ENCODE measurements at places on chromosomes 5 and 9. TPM values are rescaled to one million over a fixed set of nuclear protein-coding genes. Genes with fewer than 3 reads are reported as not detected.
A peak's percentile ranks its signal among the peaks of the same experiment; 100 is the strongest.

HAND1 gene
- not detected for polyA plus RNA-seq

- no peak for DNase-seq
Observed at GRCh38 chr9:79193001-79193400, 378.8 kb upstream of the TLE4 start.

DNA sequence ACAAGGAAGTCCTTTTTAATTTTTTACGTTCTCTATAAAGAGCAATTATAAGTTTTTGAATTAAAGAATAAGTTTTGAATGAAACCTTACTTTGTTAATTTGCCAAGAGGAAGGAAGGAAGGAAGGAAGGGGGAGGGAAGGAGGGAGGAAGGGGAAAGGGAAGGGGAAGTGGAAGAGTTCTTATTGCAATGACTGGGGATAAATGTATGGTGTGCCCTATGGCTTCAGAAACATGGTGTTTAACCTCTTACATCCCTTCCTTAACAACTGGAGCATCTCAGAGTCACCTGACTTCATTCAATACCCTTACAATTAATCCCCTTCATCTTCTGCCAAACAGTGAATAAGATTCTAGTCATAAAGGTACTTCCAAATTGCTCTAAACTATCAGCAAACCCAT, 16.0 kb downstream of the CEMIP2 start:
- no peak for DNase-seq

- no peak for DNase-seq
Observed at GRCh38 chr5:38618154-38618553, 61.7 kb upstream of the LIFR start.

MARCHF3 gene
- polyA plus RNA-seq, result 5.3 TPM

AGXT2 gene
- 0.33 TPM for polyA plus RNA-seq

DNA sequence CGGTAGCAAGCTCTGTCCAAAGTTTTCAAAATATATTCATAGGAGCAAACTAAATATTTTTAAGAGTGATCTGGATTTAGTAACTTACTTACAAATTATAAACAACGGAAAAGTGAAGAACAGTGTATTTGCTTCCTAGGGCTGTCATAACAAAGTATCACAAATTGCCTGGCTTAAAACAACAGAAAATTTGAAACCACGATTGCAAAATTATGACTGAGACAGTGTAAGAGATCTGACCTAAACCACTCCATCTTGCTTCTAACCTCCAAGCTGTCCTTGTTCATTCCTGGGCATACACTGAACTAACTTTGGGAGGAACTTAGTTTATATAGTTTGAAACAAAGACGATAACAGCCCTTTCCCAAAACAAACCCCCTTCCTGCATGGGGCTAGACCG, 202.0 kb upstream of the CDH6 start:
- DNase-seq, result no peak

DNA sequence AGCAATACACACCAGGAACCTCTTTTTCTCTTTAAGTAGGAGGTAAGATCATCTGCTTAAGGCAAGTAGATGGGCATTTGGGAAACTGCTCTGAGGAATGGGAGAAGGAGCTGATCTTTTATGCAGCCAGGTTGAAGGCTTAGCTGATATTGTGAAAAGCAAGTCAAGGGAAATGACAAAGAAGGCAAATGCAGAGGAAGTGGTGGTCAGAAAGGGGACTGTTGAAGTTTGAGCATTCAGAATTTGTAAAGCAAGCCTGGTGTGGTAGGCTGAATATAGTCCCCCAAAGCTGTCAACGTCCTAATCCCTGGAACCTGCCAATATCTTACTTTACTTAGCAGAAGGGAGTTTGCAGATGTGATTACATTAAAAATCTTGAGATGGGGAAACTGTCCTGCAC, 128.9 kb downstream of the ADAMTS12 start:
- DNase-seq, result no peak

SLC6A19 gene
- polyA plus RNA-seq, result 0.13 TPM

- DNase-seq, result no peak
Observed at GRCh38 chr9:38074441-38074961, 5.5 kb upstream of the SHB start.

GRCh38 chr9:33161011-33161588, 6.0 kb downstream of the B4GALT1 start:
- DNase-seq, result no peak

GRCh38 chr5:175121457-175121856, 322.5 kb downstream of the DRD1 start:
- no peak for DNase-seq

DNA sequence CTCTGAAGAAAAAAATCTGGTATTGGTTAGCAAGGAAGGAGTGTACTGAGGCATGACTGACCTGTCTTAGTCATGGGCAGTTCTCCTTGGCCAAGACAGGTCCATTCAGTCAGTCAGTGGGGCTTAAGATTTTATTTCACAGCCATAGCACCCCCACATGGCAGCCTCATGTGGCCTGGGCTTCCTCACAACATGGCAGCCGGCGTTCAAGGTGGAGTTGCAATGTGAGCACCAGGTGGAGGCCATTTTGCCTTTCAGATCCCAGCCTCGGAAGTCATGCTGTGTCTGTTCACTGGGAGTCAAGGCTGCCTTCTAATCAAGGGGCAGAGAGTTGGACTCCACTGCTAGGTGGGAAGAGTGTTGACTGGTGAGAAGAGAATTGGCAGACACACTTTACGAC, 10.3 kb upstream of the CARD19 start:
- no peak for DNase-seq

ARHGEF39 gene
- polyA plus RNA-seq, result 13.0 TPM

DNA sequence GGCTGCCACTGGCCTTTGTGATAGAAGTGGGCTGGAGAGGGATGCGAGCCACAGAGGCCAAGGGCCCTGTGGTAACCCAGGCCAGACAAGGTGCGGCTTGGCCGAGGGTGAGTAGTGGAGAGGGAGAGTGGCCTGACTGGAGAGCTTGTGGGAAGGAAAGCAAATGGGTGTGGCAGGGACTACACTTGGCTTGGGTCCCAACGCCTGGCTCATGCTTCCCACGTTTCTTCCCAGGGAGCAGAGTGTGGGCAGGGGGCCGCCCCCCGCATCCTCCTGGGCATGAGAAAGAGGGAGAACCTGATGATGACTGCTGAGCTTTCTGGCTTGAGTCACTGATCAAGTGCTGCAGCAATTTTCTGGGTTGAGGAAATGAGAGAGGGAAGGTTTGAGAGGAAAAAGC, 95.7 kb downstream of the ANKH start:
- DNase-seq, result no peak

OR1Q1 gene
- not detected for polyA plus RNA-seq

DNA sequence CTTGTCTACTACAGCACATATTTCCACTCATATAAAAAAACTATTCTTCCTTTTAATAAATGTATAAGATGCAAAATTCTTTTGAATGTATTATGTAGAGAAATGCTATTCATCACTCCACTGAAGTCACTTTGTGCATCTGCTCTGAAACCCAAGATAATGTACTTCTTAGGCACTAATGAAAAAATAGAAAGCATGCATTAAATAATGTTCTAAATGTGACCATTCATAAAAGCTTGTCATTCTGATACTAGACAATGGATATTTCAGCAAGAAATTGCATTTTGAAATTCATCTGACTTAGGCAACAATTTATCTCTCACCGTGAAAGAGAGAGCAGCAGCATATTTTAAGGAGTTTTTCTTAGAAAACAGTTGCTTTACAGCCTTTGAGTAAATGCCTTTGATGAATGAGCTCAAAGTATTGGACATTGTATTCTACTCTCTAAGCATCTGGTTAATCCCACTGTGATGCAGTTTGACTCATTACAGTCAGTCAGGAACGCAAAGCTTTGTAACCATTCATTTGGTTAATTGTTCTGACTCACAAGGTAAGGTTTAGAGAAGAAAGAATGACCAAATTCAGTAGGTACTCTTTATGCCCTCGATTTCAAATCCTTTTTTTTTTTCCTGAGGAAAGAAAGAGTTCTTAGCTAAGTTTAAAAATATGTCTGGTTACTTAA, 2233.8 kb upstream of the C9orf72 start:
- DNase-seq, result no peak

FOXE1 gene
- polyA plus RNA-seq, result not detected

- DNase-seq, result no peak
Observed at GRCh38 chr5:114744406-114744805, 382.5 kb downstream of the KCNN2 start.

ADGRD2 gene
- polyA plus RNA-seq, result 0.16 TPM

- DNase-seq, result peak; percentile 20
Observed at GRCh38 chr9:72037571-72037970, 22.8 kb downstream of the C9orf57 start.

- no peak for DNase-seq
Observed at GRCh38 chr9:13568405-13568804, 288.9 kb upstream of the MPDZ start.

- no peak for DNase-seq
Observed at GRCh38 chr9:109975574-109976295, 195.7 kb downstream of the PALM2AKAP2 start.

DNA sequence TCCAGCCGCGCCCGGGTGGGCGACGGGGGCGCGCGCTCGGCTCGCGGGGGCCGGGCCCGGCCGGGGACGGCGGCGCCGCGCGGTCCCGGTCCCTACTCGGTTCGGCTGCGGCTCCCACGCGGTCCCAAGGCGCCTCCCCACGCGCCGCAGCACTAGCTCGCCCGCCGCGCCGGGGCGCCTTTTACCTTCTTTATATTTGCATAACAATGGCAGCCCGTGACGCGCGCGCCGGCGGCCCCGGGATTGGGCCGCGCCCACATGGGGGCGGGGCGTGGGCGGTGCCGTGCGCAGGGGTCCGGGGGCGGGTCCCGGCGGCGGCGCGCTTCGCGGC, at the start of gene NRARP:
TSS of gene NRARP (minus strand) at position 154 of the 331 bp plus-strand sequence. CDS start 343 bp downstream, outside the sequence.
- DNase-seq, result peak; percentile 83

MTREX gene
- 108 TPM for polyA plus RNA-seq

- DNase-seq, result no peak
Observed at GRCh38 chr9:136640171-136641111, 22.3 kb upstream of the EGFL7 start.

DNA sequence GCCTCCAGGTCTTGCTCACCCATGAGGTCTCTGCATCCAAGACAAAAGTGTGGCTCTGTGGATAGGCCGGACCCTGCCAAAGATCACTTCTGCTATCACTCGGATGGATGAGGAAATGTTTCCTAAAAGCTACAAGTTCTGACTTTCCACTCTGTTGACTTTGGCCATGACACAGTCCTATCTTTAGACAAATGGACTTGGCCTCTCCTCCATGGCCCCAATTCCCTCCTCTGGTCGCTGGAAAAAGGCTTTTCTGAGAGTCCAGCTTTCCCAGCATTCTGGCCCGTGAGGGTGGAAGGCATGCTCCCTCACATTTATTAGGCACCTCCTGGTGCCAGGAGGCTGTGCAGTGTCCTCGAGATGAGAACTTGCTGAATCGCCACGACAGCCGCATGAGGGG, 83.1 kb downstream of the COL27A1 start:
- DNase-seq, result no peak

PDZD2 gene
- 14.7 TPM for polyA plus RNA-seq

ORM2 gene
- polyA plus RNA-seq, result 1.4 TPM

DNA sequence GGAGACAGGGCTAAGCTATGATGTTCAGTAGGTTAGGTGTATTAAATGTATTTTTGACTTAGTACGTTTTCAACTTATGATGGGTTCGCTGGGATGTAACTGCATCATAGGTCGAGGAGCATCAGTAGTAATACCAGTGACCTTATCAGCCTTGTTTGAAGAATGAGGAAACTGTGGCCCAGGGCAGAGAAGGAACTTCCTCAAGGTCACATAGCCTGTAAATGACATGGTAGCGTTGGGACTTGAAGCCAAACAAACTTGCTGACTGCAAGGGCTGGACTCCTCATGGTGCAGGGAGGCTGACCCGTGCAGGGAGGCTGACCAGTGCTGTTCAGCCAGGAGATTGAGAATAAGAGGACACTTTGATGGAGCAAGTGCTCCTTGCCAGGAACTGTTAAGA, 21.3 kb upstream of the PTPN3 start:
- DNase-seq, result no peak

GRCh38 chr5:37900692-37901091, 60.9 kb upstream of the GDNF start:
- DNase-seq, result peak; percentile 4

DNA sequence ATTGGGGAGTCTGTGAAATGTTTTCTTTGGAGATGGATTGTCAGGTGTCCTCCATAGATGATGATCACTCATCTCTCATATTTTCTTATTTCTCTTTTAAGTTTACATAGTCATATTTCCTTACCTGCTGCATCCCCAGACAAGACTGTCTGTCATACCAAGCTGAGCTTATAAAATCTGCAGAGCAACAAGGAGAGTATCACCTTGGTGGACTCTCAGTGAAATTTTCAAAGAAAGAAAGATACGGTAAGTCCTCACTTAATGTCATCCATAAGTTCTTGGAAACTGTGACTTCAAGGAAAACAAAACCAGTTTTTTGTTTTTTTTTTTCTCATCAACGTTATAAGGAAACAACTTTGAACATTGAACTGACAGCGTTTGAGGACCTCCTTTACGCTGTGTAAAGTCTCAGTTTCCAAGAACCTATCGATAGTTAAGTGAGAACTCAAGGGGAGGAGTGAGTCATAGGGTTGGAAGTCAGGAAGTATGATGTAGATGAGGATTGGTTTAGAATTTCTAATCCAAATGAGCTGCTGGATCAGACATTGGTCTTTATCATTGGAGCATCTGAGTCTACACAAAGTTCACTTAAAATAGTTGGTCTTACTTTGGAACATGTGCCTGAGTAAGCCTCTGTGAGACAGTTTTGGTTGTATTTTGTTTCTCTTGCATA, 45.5 kb downstream of the SPIN1 start:
- DNase-seq, result no peak

- DNase-seq, result no peak
Observed at GRCh38 chr9:122816163-122816867, 12.1 kb downstream of the PDCL start.

DNA sequence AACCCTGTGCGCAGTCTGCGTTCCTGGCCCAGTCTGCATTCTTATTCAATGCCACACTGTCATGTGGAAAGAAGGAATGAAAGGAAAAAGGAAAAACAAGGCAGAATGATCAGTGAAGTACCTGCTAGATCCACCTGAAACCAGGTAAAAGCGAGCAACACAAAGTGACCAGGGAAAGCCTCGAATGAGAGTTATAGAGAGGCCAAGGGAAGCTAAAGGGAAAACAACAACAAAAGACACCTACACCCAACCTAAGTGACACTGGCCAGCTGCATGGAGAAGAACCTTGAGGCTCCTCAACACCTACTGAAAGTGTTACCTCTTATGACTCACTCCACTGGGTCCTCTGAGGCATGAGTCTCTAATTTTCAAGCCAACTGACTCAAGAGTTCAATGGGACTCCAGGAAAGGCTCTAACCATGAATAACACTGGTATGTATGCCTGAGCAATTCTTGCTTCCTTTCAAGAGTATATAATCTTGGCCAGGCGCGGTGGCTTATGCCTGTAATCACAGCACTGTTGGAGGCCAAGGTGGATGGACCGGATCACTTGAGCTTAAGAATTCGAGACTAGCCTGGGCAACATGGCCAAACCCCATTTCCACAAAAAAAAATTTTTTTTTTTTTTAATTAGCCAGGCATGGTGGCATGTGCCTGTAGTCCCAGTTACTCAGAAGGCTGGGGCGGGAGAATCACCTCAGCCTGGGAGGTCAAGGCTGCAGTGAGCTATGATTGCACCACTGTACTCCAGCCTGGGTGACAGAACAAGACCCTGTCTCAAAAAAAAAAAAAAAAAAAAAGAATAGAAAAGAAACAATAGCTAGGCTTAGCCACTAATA, 29.0 kb downstream of the MTMR12 start:
- no peak for DNase-seq

SCGB3A2 gene
- polyA plus RNA-seq, result 2,261 TPM
